ENCODE measurements at places on chromosomes 3 and 15.
A peak's percentile ranks its signal among the peaks of the same experiment; 100 is the strongest.

GRCh38 chr3:159497361-159497760, 491.3 kb upstream of the IL12A start:
- DNase-seq, result no peak

DNA sequence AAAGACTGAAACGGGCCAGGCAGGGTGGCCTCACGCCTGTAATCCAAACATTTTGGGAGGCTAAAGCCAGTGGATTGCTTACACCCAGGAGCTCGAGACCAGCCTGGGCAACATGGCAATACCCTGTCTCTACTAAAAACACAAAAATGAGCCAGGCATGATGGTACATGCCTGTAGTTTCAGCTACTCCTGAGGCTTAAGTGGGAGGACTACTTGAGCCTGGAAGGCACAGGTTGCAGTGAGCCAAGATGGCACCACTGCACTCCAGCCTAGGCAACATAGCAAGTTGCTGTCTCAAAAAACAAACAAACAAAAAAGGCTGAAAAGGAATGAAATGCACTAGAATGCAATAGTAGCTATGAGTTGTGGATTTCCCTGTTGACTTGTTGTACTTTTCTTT, 94.7 kb downstream of the STAG1 start:
- no peak for DNase-seq

- DNase-seq, result peak; percentile 38
Measured at GRCh38 chr15:78396976-78397375, 41.0 kb upstream of the IREB2 start.

DNA sequence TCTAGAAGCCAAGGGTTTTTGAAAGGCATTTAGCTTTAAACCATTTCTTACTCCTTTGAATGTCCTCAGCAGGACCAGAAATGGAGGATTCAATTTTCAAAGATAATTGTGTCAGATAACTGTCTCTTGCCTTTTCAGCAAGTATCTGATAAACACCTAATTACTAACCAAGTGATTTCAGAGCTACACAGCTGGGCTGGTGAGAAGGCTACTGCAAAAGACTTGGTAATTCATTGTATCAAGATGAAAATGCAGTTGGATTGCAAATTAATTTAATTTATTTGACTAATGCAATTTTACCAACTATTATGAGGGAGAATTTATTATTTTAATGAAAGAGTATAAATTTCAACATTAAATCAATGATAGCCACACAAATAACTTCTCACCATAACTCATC, 165.4 kb downstream of the ROBO1 start:
- no peak for DNase-seq

DNA sequence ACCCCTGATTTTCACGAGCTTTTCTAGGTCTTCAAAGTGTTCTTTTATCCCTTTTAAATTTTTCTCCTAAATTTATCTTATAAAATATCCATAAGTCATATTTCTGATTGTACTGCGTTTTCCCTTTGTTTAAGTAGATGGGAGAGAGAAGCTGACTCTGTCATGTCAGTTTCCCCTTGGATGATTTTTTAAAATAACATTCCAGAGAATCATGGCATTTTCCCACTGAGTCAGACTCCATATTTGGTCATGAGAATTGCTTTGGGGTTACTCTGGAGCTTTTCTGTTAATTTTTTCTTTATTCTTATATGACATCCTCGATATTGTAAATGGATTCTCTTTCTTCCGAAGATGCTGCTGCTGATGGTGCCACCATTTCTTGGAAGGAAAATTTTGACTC, 28.6 kb upstream of the UMPS start:
- DNase-seq, result peak; percentile 55

GRCh38 chr3:124878561-124879336, 8.4 kb downstream of the ITGB5 start:
- peak; percentile 91 for DNase-seq

DNA sequence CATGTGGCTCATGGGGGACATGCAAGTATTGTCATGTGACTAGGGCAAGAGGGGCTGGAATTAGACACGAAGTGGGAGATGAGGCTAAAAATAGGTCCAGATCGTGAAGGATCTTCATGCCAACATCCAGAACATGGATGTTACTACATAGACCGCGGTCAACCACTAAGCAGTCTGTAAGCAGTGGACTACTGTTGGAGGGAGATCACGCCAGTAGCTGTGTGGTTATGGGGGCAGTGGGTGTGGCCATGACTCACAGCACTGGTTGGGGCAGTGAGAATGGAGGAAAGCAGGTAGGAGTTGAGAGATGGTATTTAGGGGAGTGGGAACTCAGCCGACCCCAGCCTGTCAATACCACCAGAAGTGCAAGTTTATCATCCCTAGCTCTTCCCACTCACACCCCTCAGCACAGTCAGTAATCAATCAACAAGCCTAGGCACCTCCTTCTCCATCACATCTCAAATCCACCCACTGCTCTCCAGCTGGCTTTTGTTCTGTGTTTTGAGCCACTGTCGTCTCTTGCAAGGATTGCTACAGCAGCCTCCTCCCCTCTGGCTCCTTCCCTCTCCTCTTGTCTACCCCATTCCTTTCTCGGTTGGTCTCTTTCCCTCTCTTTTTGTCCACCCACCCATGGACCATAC, 107.2 kb upstream of the ABHD17C start:
- DNase-seq, result peak; percentile 61

DNA sequence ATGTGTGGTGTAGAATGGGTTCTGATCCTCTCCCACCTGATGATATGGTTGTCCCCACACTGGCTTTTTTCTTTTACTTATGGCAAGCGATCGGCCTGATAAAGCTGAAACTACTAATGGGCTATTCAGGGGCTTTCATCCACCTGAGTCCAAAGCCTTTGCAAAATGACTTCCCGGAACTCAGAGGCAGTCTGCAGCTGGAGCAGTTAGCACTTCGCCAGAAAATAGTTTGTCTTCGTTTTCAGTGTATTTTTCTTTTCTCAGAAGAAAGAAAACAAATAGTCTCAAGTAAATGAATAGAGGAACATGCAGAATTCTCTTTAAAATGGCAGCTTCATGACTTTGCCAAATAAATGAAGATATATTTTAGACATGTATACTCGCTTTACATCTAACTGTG, 306.0 kb upstream of the ADAMTS9 start:
- no peak for DNase-seq

- no peak for DNase-seq
Measured at GRCh38 chr3:132292042-132292441, 25.2 kb upstream of the ACP3 start.

DNA sequence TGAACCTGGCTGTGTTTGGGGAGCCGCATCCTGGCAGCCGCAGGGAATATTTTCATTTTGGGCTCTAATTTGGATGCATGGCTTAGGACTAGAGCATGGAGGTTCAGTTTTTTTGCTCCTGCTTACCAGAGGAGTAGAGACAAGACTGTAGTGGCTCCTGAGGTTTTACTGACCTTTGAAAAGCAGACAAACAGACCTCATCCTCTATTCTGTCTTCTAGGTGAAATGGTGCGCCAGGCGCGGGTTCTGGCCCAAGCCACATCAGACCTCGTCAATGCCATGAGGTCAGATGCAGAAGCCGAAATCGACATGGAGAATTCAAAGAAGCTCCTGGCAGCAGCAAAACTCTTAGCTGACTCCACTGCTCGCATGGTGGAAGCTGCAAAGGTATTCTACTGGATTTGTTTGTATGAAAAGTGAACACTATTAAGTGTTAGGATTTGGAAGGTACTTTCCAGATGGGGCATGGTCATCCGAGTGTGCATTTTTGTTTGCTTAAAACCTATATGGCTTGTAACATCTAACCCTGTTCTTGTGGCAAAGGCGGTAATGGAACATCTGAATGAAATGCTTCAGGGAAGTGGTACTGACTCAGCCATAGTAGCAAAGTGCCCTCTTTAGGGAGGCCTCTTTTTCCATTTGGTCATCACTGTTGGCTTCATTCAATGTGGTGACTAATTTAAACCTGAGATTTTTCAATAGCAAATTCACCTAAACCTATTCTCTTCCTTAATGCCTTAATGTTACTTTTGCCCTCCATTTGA, 330.7 kb upstream of the TPM1 start:
- peak; percentile 13 for DNase-seq

DNA sequence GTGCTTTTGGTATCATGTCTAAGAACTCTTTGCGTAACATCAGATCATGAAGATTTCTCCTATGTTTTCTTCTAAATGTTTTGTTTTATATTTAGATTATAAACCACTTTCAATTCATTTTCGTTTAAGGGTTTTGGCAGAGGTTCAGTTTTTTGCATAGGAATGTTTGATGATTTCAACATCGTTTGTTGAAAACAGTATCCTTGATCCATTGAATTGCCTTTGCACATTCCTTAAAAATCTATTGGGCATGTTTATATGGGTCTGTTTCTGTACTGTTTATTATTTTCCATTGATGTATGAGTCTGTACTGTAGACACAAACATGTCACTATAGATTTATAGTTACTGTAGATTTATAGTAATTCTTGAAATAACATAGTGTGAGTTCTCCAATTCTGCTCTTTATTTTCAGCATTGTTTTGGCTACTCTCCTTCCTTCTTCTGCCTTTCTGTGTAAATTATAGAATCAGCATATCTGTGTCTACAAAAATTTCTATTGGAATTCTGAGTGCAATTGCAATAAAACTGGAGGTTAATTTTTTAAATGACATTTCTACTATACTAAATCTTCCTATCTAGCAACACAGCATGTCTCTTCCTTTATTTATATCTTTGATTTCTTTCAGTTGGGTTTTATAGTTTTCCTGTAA, 374.0 kb downstream of the SV2B start:
- peak; percentile 29 for DNase-seq

GRCh38 chr3:183912895-183913579, 28.4 kb upstream of the PARL start:
- DNase-seq, result no peak

- DNase-seq, result no peak
Measured at GRCh38 chr3:46609212-46609721, 3.1 kb upstream of the FAM240A start.

DNA sequence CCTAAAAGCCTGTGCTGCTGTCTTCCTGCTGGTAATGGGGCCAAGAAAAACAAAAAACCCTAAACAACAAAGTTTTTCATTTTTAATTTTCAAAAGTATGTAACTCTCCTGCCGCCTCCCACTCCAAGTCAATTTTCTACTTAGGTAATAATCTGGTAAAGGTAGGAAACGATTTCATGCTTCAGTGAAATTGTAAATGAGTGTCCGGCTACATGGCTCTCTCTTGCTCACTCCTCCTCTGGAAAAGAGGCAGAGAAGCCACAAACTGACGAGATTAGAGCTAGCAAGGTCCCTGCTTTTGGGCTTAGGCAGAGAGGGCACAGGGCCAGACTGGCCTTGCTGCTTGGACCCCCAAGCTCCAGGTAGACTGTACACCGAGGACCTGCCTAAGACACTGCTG, 23.5 kb downstream of the KLHL25 start:
- no peak for DNase-seq

DNA sequence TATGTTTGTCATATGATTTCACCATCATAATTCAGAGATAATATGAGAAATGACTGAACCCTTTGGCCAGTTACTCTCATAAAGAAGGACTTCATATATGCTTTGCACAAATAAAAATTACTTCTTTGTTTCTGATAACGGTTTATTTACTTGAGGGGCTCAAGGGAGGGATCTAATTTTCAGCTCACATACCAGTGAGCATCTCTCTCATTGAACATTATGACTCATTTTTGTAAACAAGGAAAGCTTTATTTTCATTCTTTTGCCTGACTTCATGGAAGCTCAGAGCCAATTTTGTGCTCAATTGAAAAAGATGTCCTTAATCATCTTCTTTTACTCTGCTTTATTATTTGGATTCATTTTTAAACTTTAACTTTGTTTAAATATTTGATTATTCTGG, 5.8 kb downstream of the NLGN1 start:
- DNase-seq, result no peak

GRCh38 chr15:94934440-94934839, 703.1 kb downstream of the MCTP2 start:
- no peak for DNase-seq

DNA sequence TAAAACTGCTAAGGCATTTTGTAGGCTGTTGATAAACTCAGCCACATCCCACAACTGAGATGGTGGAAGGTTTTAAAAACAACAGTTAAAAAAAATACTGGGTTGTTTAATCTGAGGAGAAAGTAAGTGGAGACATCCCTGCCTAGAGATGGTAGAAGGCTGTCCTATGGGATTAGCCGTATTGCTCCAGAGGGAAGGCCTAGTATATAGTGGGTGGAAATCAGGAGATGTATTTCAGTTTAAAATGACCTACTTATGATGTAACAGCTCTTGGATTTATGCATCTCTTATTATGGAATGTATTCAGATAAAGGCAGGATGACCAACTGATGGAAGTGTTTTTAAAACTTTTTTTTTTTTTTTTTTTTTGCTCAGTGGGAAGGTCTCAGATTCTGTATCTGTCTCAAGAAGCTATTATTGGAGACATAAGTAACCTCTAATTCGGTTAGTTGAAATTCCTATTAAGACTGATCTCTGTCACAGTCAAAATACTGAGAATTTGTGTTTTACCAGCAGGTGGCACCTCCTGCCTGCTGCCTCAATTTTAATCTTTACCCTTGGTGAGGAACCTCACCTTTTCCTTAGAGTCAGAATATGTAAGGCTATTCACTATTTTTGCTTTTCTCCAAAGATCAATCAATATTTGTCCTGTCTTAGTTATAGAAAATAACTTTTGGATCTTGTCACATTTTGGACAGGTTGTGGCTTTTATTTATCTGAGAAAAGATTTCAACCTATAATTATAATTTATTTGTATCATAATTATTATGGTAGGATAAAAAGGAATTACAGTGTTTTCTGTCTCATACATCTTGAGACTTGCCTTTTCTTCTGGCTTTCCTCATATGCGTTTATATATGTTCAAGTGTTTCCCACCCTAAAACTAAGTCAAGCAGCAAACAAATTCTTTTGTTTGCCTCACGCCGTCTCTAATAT, 63.0 kb downstream of the VPS8 start:
- DNase-seq, result peak; percentile 60
